ENCODE measurements at places on chromosomes 3 and 15. TPM values are rescaled to one million over a fixed set of nuclear protein-coding genes. Genes with fewer than 3 reads are reported as not detected.

Gene RGMA
- 0.17 TPM for total RNA-seq

Gene GP9
- not detected for total RNA-seq

Gene KIF7
- 5.0 TPM for total RNA-seq

Gene DAZL
- not detected for total RNA-seq

Gene ACAD9
- 23.1 TPM for total RNA-seq

Gene TLR9
- 0.09 TPM for total RNA-seq

Gene TAGLN3
- total RNA-seq = not detected

Gene CASR
- total RNA-seq = not detected

Gene REC114
- not detected for total RNA-seq

Gene GRAMD2A
- 0.07 TPM for total RNA-seq

Gene USP8
- 53.6 TPM for total RNA-seq

Gene EPHB1
- total RNA-seq = not detected

Gene GOLGA8H
- 1.6 TPM for total RNA-seq

Gene NEK10
- total RNA-seq = 1.3 TPM

Gene TATDN2
- total RNA-seq = 37.5 TPM

Gene CD80
- not detected for total RNA-seq

Gene NPAP1
- total RNA-seq = not detected

Gene CPN2
- not detected for total RNA-seq

Gene LXN
- total RNA-seq = 59.7 TPM

Gene KBTBD12
- total RNA-seq = not detected

Gene FRMD5
- total RNA-seq = 2.2 TPM

Gene PARP15
- total RNA-seq = not detected

Gene CNTN4
- not detected for total RNA-seq

Gene SLC25A20
- 10.8 TPM for total RNA-seq

Gene CKMT1A
- 1.8 TPM for total RNA-seq

Gene GOLGA8O
- total RNA-seq = 0.37 TPM

Gene CCRL2
- total RNA-seq = 0.09 TPM

Gene ZMYND10
- total RNA-seq = 1.2 TPM

Gene TFG
- 155 TPM for total RNA-seq

Gene C3orf70
- total RNA-seq = not detected

Gene GCSAM
- not detected for total RNA-seq

Gene RTP1
- not detected for total RNA-seq

Gene TMEM108
- not detected for total RNA-seq

Gene TRIM42
- not detected for total RNA-seq

Gene TMEM207
- not detected for total RNA-seq

Gene ALDH1A2
- not detected for total RNA-seq

Gene INKA1
- total RNA-seq = 1.1 TPM

Gene CNTN6
- total RNA-seq = not detected

Gene RBP2
- not detected for total RNA-seq

Gene RNU5B-1
- total RNA-seq = not detected

Gene DNAJA4
- total RNA-seq = not detected
